Activated CD8-positive, alpha-beta memory T cell treated with anti-CD3 and anti-CD28 coated beads for 24 hours (primary cell): ENCODE measurements at places on chromosomes 5 and 9.

DNA sequence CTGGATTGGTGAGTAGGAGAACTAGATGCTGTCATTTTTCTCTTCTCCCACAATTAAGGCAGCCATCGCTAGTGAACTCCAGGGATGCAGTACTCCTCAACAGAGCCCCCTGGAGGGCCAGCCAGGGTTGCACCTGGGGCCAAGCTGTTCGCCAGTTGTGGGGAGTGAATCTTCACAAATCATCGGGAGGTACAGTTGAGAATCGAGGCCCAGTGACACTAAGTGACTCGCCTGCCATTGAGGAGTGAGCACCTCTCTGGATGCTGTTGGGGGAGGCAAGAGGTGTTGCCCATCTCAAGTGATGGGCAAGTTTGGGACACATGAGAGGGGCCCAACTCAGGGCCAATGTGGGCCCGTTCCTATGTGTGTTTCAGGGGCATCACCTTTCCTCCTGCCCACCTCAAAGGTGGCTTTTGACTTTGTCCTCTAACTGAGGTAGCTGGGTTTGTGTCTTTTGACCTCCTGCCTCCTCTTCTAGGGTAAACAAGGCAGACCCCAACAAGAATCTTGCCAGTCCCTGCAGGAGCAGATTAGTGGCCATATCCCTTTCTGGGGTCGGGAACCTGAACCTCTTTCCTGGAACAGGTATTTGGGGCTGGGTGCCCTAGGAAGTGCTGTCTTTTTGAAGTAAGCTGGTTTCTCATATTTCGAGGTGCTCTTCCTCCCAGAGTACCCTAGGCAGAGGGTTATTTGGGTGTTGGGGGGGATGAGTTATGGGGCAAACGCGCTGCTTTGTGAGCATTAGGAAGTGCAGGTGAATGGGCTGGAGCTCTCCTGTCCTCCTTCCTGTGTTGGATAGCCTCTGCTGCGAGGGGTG, 181.2 kb downstream of the MACROH2A1 start:
- DNase-seq: peak; percentile 52

GRCh38 chr5:50888751-50889150, 222.3 kb downstream of the PARP8 start:
- DNase-seq: no peak

DNA sequence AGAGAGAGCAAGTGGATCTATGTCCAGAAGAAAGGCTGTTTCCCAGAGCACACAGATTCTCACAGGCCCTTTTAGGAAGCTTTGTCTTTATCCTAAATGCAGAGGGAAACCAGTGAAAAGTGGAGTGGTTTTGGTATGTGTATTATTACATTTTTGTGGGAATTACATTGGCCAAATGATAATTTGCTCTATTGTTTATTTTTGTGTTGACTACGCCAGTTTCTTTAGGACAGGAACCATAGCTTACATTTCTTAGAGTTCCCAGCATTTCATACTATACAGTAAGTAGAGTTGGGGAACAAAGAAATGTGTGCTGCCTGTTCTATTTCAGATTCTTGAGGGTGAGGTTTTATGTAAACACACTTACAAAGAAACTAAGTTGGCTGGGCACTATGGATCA, 29.4 kb upstream of the SPATA31D4 start:
- DNase-seq: no peak

- DNase-seq: peak; percentile 4
Observed at GRCh38 chr5:3394891-3395599, 200.6 kb upstream of the IRX1 start.

- DNase-seq: no peak
Observed at GRCh38 chr9:116260531-116260930, 106.9 kb downstream of the PAPPA start.

DNA sequence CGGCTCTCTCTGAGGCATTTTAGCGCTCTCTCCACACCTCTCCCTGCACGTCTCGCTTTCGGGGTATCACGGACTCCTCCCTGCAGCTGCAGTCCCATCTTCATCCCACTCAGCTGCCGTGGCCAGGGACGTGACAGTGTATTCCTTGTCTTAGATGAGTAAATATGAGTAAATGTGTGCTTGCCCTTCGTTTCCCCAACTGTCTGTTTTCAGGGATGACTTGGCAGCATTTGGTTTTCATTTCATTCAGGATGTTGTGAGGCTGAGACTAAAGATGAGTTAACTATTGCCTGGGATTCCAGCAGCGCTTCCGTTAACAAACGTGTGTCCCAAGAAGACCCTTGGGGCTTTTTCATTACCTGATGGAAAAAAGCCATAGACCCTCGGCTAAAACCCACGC, 29.5 kb downstream of the GDNF start:
- no peak for DNase-seq

GRCh38 chr9:114895521-114895991, 34.8 kb downstream of the TNFSF8 start:
- DNase-seq: no peak

- no peak for DNase-seq
Observed at GRCh38 chr9:129694243-129694646, 28.8 kb downstream of the PRRX2 start.

GRCh38 chr5:149490599-149491485, 60.4 kb downstream of the CSNK1A1 start:
- no peak for DNase-seq

DNA sequence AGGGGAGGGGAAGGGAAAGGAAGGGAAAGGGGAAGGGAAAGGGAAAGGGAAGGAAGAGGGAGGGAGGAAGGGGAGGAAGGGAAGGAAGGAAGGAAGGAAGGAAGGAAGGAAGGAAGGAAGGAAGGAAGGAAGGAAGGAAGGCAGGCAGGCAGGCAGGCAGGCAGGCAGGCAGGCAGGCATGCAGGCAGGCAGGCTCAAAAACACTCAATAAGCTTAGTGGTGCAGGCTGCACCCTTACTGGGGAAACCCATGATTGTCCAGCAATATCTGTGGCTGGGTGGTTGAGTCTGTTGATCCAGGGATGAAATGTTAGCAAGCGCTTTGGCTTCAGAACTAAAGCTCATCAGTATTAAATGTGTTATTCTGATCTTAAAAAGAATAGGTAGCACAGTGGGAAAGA, 145.6 kb downstream of the LPAR1 start:
- no peak for DNase-seq

DNA sequence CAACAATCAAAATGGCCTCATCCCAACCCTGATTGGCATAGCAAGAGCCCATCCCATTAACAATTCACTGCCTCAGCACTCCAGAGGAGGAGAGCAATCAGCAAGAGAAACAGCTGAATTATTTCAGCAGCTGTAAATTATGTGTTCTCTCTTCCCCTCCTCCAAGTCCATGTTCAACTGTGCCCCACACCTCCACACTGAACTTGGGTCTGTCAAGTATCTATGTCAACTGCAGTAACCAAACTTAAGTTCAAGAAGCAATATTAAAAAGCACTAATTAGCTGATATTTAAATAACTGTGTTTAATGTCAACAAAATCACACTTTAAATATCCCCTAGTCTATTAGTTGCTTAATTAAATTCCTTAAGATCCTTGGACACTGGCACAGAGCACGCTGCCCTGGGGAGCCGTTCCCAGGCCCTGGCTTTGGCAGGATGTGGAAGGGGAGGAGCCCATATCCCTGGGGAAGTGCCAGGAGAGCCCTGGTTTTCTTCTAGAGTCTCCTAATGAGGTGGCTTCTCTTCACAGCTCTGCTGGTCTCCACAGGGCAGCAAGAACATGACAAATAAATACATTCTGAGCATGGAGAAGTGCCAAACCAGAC, 50.6 kb downstream of the SIL1 start:
- DNase-seq: no peak

- no peak for DNase-seq
Observed at GRCh38 chr9:99925541-99925940, 19.1 kb downstream of the STX17 start.

DNA sequence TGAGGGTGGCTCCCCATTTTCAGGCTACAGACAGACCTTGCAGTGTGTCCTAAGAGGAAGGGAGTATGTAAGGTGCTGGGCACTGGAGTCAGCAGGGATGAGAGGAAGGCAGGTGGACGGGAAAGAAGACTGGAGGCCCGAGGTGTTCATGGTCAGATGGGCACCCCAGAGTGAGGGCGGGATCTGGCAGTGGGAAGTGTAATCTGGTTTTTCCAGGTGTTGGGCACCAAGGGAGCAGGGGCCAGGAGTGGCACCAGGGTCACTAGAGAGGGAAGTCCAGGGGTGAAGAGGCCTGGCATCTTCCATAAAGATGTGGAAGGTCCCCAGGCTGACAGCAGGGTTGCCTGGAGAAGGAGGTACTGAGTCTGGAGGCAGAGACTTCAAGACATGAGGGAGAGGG, 29.7 kb downstream of the PITX1 start:
- no peak for DNase-seq

GRCh38 chr5:175394601-175395000, 49.4 kb downstream of the DRD1 start:
- no peak for DNase-seq

DNA sequence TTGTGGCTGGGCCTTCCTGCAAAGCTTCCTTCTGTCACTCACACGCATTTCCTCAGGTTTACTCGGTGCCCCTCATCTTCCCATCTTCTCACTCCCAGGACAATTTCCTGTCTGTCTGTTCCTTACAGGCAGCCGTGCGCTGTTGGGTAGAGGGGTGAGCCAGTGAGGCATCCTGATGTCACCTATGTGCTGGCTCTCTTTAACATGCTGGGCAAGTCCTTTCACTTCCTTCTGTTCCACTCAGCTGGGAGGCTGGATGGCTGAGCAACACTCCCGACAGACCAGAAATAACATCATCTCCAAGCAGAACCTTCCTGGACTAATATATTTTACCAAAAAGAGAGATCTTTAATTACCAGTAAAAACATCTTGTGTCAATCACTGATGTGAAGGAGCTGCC, 103.0 kb downstream of the HSD17B3 start:
- no peak for DNase-seq

DNA sequence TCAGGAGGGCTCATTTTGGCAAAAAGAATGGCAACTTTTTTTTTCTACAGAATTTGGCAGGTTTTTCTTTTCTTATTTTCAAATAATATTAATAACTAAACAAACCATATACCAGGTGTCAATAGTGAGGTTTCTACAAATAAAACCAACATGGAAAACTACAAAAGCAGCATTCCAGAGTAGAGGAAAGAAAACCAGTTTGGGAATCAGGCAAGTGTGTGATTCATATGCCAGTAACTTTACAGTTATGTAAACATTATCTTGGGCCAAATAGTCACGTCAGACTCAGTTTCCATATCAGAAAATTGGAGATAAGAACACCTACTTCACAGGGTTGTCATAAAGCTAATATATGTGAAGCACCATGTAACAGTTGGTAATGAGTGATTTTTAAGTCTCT, 51.7 kb downstream of the FBXW11 start:
- no peak for DNase-seq

DNA sequence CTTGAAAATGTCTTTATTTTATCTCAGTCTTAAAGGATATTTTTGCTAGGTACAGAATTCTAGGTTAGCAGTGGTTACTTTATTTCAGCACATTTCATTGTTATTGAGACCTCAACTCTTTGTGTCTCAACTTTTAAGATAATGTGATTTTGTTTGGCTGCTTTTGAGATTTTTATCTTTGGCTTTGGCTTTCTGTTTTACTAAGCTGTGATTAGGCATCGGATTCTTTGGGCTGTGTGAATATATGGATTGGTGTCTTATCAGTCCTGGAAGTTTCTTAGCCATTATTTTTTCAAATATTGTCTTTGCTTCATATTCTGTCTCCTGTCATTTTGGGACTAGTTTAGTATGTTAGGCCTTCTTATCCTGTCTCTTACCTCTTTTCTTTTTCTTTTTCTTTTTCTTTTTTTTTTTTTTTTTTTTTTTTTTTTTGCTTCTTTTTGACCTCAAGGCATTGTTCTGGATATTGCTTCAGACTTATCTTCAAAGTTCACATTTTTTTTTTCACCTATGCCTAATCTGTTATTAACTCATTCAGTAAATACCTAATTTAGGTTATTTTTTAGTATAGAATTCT, 20.1 kb upstream of the APC start:
- no peak for DNase-seq

- no peak for DNase-seq
Observed at GRCh38 chr5:31682851-31683250, 43.9 kb downstream of the PDZD2 start.

DNA sequence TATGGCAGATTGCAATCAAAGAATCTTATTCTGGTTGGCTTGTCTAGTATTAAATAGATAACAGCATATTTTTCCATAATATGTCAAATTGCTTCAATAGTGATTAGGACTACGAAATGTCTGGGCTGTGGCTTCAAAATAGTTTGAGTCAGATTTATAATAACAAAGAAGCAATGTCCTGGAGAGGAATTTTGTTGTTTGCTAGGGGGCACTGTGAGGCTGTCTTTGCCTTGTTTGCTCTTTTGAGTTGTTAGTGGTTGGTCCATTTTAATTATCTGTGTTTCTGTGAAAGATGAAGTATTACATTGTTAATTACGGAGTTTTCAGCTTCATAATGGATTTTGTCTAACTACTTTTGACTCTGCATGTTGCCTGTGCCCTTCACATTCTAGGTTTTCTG, 713.6 kb downstream of the TLE4 start:
- DNase-seq: no peak

DNA sequence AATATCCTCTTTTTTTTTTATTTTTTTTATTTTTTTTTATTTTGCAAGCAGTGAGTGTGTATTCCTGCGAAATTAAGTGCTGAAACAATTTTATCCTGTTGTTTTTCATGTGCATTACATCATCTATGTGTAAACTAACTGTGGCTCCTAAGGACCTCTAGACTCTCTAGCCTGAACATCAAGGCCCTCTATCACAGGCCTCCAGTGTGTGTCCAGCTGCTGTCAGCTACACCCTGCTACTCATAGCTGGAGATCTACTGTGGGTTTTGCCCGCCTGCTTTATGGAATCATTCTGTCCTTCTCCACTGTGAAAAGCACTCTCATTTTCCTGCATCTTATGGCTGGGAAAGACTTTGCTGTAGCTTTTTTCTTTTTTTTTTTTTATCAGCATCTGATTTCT, 157.8 kb downstream of the KCTD16 start:
- DNase-seq: no peak

- no peak for DNase-seq
Observed at GRCh38 chr5:143434261-143435209, 31.0 kb upstream of the NR3C1 start.

DNA sequence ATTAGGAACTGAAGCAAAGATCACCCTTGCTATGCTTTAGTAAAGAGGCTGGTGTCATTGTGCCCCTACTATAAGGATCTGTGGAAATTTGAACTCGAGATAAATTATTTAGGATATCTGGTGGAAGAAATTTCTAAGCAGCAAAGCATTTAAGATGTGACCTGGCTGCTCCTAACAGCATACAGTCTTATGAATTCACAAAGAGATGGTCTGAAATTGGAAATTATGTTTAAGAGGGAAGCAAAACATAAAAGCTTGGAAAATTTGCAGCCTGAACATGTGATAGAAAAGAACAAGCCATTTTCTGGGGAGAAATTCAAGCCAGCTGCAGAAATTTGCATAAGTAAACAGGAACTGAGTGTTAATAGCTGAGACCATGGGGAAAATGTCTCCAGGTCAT, 223.7 kb downstream of the FBXO4 start:
- DNase-seq: no peak

GRCh38 chr9:132669698-132670456, at the start of gene DDX31:
Gene DDX31, minus strand, starts transcription at chr9:132669983. Its CDS starts 49 bp downstream, at chr9:132669934.
- peak; percentile 96 for DNase-seq

DNA sequence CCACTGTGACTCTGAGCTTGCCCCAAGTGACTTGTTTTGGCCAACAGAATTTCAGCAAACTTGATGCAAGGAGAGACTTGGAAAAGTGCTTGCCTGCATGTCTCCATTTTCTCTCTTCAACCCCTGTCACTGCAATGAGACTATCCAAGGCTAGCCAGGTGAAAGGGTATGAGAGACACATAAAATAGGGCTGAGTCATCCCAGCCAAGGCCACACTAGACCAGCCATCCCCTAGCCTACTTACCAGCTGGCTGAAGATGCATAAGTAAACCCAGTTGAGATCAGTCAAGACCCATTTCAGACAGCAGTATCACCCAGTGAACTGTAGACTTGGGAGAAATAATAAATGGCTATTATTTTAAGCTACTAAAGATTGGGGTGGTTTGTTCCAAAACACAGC, 52.9 kb upstream of the VLDLR start:
- no peak for DNase-seq
